ENCODE measurements at places on chromosomes 1 and 21.

DNA sequence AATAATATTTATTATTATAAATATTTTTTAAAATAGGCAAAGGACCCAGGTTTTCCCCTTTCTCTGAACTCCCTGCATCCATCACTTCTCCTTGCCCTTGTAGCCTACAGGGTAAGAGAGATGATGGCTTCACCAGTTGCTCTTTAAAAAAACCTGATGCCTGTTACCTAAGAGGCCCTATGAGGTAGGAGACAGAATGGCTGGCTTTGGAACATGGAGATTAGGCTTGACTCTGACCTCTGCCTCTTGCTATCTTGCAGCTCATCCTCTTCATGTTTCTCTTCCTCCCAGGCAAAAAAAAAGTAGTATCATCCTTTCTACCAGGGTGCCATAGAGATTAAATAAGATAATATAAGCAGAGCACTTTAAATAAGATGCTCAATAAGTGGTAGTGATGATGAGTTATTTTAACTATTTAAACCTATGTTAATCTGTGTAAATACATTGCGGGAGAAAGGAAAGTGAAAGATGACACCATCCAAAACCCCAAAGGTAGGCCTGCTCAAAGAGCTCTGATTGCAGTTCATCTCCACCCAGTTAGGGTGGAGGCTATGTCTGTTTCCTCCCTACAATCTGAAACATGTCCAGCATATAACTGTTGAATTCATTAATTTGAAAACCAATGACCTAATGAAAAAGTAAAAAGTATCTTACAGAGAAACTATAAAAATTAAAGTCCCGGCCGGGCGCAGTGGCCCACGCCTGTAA is 51.8 kb downstream of the RGS2 start:
- no peak for DNase-seq

GRCh38 chr1:6544831-6545230 is 9.5 kb downstream of the NOL9 start:
- no peak for DNase-seq

GRCh38 chr1:29485096-29485925 is 249.0 kb downstream of the PTPRU start:
- DNase-seq = no peak

GRCh38 chr21:36433059-36433709 is 46.7 kb downstream of the CLDN14 start:
- no peak for DNase-seq

GRCh38 chr1:171372418-171373084 is 58.6 kb downstream of the FMO4 start:
- no peak for DNase-seq

GRCh38 chr1:167746988-167747655 is 25.3 kb downstream of the MPZL1 start:
- DNase-seq = no peak

DNA sequence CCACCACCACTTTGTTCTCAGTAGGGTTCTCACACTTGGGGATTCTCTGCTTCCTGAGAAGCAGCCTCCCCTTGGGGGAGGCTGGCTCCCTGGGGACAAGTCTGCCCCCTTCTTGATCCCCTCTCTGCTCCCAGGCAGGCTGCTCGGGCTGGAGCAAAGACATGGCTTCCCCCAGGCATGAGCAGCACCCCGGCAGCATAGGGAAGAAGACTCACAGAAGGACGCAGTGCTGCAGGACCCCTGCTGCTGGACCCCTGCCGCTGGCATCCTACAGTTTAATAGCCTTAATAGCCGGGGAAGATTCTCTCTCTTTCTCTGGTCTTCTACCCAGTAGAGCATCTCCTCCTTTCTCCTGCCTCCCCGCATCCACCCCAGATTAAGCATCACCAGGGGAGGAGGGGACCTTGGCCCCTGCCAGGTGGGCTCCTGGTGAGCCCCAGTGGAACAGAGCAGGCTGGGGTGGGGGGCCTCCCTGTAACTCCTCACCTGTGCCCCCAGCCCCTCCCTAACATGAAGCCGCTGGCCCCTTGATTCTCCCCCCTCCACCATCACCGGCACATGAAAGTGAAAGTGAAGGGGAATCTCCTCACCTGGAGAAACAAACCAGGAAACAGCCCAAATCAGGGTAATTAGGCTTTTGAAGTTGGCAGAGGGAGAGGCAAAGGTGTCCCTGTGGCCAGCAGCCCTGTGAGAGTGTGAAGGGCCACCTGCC is 2.5 kb downstream of the WNT3A start:
- DNase-seq = no peak

- no peak for DNase-seq
Measured at GRCh38 chr1:29575277-29575676, 339.0 kb downstream of the PTPRU start.

DNA sequence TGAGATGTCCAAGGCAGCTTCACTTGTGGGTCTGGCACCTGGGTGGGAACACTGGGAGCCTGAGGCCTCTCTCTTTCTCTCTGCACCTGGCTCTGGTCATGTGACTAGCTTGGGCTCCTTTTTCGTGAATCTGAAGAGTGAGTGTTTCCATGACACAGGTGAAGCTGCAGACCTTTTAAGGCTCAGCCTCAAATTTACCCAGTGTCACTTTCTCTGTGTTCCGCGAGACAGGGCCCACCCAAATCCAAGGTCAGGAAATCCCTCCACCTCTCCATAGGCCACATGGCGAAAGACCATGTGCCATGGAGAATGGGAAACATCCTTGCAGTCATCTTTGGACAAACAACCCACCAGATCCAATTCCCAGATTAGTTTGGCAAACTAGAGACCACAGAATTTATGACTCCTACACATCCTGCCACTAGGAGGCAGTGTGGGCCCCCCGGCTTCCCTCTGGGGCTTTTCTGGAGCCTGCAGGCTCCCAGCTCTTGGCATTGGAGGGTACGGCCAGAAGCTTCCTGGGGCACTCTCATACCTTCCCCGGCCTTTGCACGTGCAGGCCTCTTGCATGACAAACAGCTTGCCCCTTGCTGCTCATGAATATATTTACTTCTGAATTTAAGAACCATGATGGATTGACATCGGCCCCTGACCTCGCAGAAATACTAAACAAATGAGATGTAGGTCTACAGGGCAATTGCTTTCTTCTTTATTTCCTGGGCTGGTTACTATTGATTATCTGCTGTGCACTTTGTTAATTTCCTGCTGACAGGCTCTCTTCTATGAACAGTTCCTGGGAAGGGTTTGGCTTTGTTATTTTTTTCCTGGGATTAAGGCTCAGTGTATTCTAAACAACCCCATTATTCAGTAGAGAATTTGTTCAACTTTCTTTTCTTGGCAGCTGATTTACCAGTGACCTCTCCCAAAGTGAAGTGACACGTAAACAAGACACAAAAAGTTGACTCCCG is 180.7 kb downstream of the KAZN start:
- peak; percentile 5 for DNase-seq

GRCh38 chr21:32137931-32138330 is 140.9 kb downstream of the MIS18A start:
- DNase-seq = no peak

DNA sequence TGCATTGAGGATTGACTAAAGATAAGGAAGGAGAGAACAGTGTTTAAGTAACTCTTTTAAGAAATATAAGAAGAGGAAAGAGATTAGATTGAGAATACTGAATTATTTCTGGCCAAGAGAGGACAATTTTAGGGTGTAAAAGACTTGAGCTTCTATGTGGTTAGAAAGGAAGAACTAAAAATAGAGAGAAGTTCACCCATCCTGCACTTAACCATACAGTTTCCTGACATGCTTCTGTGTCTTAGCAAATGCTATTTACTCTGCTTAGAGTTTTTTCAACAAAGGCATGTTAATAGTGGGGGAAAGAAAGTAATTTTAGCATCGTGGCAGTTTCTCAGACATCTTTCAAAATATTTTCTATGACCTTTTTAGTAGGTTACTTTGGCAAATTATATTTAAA is 122.8 kb upstream of the GPR52 start:
- no peak for DNase-seq
